WTC11 (cell line): ENCODE measurements at places on chromosomes 1 and 21.

GRCh38 chr21:45423968-45424853, 19.2 kb downstream of the COL18A1 start:
- no peak for DNase-seq

DNA sequence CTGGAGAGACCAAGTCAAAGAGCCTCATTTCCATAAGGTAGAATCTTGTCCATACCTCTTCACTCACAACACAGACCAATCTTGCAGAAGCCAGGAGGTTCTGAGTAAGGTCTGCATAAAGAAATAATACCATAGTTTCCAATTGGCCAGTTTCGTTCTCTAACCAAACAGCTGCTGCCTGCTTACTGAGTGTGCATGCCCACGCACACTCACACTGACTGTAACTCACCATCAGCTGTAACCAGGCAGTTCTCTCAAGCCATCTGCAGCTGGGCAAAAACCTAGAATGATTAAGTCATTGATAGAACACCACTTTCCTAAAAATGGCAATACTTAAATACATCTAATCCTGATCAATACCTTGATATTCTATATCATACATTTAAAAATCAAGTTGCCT, 106.6 kb upstream of the VAV3 start:
- DNase-seq, result no peak

GRCh38 chr1:56520016-56520601, 59.3 kb downstream of the PLPP3 start:
- no peak for DNase-seq

GRCh38 chr21:37427221-37427620, 60.6 kb downstream of the DYRK1A start:
- DNase-seq, result no peak

- DNase-seq, result no peak
These were observed 3.6 kb upstream of the DHRS3 start for GRCh38 chr1:12621346-12622335.
